ENCODE measurements at places on chromosomes 2 and 18. TPM values are rescaled to one million over a fixed set of nuclear protein-coding genes. Genes with fewer than 3 reads are reported as not detected.

SRD5A2 gene
- not detected for total RNA-seq

TUBA3D gene
- not detected for total RNA-seq

DAW1 gene
- total RNA-seq, result not detected

SCYGR4 gene
- not detected for total RNA-seq

REG3G gene
- not detected for total RNA-seq

RNU2-63P gene
- not detected for total RNA-seq

LONRF2 gene
- under 0.01 TPM for total RNA-seq

GRCh38 chr2:69932596-69932922 lies 17.6 kb downstream of the MXD1 start:
- no peak for DNase-seq

GRCh38 chr2:86037141-86037794 lies 68.4 kb downstream of the POLR1A start:
- DNase-seq, result peak; percentile 98

DNA sequence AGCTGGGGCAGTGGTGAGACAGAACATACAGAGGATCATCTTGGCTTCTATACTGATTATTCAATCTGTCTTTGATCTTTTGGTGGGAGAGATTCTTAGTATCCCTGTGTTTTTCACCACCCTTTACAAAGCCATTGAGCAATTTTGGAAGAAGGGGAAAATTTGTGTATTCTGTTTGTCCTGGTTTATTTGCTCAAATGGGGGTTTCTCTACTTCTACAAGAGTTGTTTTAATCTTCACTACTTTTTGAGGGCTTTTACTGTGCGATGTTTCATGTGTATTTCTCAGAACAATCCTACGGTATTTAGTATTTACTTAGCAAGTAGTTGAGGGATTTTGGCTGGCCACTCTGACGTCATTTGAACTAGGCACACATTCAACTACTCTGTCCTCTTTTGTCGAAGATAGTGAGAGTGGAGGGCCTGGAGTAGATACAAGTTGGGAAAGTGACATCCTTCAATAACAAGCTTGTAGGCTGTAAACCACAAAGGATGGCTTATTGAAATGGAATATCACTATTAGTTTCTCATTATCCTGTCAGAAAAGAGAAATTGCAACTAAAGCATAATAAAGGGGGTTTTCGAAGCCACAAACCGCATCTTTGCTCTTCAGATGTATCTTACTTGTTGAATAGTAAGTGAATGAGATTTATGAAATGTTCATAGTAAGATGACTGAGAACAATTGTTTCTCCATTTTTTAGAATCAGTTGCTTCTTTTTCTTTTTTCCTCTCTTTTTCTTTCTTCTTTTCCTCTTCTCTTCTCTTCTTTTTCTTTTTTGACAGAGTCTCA lies 24.8 kb downstream of the FMNL2 start:
- no peak for DNase-seq

DNA sequence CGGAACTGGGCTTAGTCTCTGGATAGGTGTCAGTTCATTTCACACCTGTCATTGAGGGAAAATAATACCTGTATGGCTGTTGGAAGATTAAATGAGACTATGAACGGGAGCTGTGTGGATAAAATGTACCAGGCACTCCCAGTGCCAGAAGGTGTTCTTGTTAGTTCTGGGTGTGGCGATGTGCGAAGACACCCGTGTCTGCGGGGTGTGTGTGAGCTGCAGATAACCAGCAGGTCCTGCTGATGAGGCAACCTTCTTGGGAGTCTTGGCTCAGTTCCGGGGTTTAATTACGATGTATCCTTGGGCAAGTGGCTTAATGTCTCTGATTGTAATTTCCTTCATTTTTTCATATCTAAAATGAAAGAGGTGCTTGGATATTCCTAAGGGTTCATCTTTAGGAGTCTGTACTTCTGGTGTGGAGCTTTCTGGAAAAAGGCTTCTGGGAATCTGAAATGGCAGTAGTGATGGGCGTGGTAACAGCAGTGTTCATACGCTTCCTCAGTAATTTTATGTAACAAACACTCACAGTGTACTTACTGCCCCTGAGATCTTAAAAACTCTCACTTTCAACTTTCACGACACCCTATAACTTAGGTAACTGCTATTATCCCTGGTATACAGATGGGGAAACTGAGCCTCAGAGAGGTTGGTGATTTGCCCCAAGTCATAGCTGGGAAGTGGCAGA lies 35.0 kb downstream of the NEDD4L start:
- DNase-seq, result no peak

DNA sequence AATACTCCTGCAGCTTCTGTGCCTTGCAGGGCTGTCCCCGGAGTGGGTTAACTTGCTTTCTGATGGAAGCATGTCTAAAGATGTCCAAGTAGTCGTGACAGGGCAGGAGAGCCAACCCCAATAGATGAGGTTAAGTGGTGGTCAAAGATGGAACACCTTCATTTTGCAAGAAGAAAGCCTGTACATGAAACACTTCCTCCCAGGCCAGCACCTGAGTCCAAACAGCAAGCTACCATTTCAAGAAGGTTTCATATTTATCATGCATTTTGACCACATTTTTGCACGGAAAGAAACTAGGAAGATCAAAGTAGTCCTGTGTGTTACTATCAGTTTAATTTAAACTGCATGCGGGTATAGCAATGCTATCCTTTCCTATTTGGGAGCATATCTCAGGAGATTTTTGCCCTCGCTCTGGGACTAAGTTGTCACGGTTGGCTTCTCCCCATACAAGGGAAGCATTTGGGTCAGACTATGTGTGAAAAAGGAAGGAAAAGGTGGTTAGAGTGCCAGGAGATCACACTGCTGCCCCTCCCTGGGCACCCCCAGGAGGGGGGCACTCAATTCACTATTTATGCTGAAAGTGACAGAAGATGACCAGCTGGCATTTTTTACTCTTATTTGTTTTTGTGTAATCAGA lies 187.6 kb downstream of the ZNF521 start:
- DNase-seq, result no peak

- no peak for DNase-seq
Observed at GRCh38 chr2:27838502-27838901, 51.7 kb downstream of the RBKS start.

GRCh38 chr2:112712903-112713584 lies 7.8 kb upstream of the NT5DC4 start:
- DNase-seq, result no peak

DNA sequence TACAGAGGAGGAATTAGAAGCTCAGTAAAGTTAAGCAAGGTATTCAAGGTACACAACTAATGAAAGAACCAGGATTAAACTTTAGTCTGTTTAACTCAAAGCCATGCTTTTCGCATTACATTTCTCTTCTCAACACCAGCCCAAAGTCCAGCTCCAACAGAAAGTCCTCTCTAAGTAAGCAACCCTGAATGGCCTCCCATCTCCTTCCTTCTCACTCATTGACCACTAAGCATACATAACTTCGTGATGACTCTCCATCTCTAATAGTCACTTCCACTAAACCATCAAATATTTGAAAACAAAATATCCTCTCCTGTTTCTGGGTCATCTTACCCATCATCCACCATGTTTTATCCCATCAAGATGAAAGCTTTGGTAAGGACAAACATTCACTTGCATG lies 219.8 kb downstream of the RAD51AP2 start:
- DNase-seq, result no peak

DNA sequence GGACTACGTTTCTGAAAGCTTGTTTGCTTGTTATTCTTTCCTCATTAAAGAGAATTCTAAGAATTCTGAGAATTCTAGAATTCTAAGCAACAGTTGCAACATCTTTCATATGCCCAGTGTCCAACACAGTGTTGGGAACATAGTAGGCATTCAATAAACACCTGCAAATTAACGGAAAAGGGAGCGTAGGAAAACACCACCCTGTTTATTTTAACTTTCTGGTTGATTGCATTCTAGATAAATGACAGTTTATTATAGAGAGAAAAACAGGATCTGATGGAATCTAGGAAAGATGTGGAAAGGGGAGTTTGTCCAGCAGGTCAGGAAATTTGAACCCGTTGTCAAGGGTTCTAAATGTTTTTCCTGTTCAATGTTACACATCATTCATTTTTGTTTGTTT lies 24.2 kb upstream of the EFEMP1 start:
- DNase-seq, result no peak
